ENCODE measurements at places on chromosomes 2 and 18.

DNA sequence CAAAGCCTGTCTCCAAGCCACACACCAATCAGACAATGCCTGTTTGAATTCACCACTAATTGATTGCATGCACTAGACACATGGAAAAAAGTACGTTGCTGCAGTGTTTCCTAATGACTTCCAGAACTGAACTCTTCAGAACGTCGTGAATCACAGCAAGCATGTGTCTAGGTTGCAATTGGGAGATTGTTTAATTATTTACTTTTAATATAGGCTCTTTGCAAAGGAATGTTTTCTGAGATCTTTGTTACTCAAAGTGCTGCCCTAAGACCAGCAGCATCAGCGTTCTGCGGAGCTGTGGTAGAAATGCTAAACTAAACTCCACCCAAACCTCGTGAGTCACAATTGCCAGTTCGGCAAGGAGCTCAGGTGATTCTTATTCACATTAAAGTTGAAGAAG is 52.7 kb upstream of the CCDC68 start:
- no peak for DNase-seq

DNA sequence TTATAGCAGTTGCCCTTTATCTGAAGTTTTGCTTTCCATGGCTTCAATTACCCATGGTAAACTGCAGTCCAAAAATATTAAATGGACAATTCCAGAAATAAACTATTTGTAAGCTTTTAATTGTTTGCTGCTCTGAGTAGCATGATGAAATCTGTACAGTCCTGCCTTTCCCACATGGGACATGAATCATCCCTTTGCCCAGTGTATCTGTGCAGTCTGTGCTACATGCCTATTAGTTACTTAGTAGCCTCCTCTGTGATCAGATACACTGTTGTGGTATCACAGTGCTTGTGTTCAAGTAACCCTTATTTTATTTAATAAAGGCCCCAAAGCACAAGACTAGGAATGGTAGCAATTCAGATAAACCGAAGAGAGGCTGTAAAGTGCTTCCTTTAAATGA is 810.6 kb upstream of the PIK3C3 start:
- DNase-seq: no peak

DNA sequence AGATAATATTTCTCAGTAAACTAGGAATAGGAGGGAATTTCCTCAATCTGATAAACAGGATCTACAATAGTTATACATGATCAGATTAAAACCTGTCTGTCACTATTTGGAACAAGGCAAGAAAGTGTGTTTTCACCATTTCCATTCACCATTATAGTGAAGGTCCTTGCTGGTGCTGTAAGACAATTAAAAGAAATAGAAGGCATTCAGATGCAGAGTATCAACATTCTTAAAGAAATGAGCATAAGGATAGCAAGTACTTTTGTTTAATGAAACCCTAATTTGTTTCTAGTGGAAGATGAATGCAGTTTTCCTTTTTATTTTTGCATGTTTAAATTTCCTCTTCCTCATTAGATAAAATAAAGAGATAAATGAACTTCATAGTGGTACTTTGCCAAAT is 693.7 kb downstream of the PLCL1 start:
- DNase-seq: no peak

- no peak for DNase-seq
Measured at GRCh38 chr18:40018266-40018665, 1936.8 kb upstream of the PIK3C3 start.

- DNase-seq: no peak
Measured at GRCh38 chr2:137828624-137829023, 135.6 kb upstream of the HNMT start.

- no peak for DNase-seq
Measured at GRCh38 chr2:105257981-105258380, 16.4 kb downstream of the GPR45 start.

GRCh38 chr2:179612108-179612507 is 249.3 kb downstream of the ZNF385B start:
- peak; percentile 81 for DNase-seq

DNA sequence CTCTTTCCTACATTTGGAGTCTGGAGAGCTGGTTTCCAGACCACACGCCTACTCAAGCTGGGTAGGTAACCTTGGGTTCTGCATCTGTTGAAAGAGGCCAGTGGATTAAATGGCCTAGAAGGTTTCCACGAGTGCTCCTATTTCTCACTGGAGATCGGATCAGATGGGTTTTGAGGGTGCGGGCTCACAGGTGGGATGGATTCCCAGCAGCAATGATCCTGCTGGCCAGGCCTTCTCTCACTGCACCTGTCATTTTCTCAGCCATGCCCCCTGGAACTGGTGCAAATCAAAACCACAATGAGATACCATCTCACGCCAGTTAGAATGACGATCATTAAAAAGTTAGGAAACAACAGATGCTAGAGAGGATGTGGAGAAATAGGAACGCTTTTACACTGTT is 747.5 kb upstream of the RAB6C start:
- DNase-seq: no peak

- no peak for DNase-seq
Measured at GRCh38 chr2:10239561-10239967, 63.1 kb upstream of the HPCAL1 start.

DNA sequence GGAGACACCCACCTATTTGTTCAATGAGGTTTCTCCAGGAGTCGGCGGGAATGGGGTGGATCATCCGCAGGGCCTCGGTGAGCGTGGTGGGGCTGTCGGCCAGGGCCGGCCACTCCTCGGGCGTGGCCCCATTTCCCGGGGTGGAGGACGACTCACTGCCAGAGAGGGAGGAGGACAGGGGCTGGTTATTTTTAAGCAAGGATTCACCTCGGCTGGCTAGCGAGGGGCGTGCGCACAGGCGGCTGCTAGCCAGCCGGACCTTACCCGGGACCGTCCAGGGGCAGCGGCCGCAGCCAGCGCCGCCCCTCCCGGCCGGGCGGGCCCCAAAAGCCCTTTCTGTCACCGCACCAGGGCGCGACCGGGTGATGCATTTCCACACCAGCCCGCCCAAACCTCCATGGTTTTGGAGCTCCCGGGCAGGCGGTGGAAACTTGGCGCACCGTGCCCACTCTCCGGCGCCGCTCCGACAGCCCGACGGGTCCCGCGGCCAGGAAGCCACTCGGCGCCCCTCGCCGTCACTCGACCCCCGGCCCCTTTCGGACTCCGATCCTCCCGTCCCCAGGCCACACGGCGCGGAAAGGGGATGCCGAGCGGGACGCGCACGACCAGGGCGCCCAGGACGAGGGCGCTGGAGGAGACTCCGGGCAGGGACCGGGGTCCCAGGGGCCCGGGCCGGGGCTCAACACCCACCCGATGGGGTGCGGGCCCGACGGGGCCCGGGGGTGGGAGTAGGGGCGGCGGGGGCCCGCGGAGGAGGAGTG is 57.1 kb downstream of the SNORC start:
- DNase-seq: peak; percentile 29

DNA sequence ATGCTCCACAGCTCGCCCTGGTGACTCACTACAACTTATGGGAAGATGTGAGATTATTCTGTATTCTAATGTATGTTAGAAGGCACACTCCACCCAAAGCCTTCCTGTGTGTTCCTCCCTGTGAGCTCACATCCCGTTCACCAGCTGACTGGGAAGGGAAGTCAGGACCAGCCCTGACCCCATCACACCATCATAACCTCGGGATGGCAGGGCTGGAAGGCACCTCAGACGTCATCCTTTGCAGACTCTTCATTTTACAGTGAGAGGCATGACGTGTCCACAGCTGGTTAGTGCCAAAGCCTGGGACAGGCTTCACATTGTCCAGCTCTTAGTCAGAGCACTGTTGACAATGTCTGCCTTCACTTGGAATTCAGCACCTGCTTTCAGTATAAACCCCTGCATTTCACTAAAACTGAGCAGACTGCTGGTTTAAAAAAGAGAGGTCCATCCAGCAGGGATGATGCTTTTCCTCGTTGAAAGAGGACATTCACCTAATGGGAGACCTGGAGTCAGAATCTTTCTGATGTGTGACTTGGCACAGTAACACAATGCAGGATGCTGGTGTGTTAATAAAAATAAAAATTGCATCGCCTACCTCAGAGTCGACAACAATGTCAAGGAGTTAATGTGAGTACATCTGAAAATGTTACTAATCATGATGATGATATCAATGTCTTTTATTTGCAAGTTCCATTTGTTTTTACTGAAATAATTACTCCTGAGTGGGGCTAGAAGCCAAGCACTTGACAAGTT is 418.0 kb upstream of the TNP1 start:
- peak; percentile 90 for DNase-seq

- peak; percentile 85 for DNase-seq
Measured at GRCh38 chr2:27369471-27370025, 590 bp downstream of the EIF2B4 start.

DNA sequence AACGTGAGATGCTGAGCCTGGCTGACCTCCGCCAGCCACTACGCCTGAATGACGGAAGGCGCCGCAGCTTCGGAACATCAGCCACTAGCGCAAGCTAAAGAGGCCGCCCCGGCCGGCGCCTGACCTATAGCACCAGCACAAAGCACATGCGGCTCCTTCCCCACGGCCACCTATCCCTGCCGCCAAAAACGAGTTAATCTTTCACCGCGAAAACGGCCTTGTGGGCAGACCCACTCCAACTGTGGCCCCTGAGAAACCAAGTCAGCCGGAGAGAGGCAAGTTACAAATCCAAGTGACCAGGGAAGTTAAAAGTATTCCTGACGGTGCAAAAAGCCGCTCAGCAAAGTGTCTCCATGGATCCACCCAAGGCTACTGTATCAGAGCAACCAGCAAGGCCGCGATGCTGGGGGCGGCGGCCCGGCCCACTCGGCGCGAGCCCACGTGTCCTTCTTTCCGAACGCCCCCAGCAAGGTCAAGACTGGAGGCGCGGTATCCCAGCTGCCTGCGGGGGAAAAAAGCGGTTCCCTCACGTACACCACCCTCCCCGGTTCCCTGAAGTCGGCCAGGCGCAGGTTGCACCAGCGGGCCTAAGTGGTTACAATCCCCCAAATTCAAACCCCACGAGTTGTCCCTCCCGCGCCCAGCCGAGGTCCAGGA is 575 bp downstream of the HSPD1 start:
- peak; percentile 71 for DNase-seq

Measured in astrocyte of the hippocampus (primary cell).